Renal cortical epithelial cell (primary cell): ENCODE measurements at places on chromosomes 12 and 14. TPM values are rescaled to one million over a fixed set of nuclear protein-coding genes. Genes with fewer than 3 reads are reported as not detected.

Gene AP4S1
- total RNA-seq: 4.0 and 5.2 TPM in 2 replicates

Gene IAPP
- total RNA-seq: not detected in 2 replicates

Gene CYP46A1
- 0.50 TPM in 1 of 2 replicates, not detected in the other for total RNA-seq

Gene FOXN4
- not detected in 2 replicates for total RNA-seq

Gene GUCY2C
- not detected in 2 replicates for total RNA-seq

Gene MANSC4
- total RNA-seq: not detected in 2 replicates

DNA sequence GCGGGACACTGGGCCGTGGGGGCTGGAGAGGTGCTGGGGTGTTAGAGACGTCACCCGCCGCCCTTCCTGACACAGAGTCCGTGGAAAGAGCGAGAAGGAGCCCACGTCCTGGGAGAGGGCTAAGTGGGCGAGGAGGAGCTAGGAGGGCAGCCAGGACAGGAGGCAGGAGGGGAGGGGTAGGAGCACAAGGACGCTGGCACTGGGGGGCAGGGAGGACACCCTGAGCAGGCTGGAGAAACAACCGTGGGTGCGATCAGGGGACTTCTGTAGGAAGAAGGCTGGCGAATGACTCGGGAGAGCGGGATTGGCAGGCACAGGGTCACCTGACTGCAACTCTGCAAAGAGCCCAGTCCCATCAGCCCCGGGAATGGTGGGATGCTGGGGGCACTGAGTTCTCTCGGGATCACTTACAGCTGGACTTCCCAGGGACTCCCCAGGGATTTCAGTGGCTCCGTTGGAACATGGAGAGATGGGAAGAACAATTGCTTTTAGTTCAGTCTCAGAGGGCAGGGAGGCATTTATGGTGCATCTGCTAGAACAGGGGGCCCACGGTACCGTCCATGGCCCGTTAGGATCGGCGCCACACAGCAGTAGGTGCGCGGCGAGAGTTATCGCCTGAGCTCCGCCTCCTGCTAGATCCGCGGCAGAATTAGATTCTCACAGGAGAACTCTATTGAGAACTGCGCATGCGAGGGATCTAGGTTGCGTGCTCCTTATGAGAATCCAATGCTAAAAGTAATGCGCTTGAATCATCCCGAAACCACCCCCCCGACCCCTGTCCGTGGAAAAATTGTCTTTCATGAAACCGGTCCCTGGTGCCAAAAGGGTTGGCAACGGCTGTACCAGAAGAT lies 24.3 kb downstream of the UBR7 start:
- peak; percentile 52 for DNase-seq

- DNase-seq: no peak
Observed at GRCh38 chr14:84025106-84026012, 1504.6 kb upstream of the FLRT2 start.

DNA sequence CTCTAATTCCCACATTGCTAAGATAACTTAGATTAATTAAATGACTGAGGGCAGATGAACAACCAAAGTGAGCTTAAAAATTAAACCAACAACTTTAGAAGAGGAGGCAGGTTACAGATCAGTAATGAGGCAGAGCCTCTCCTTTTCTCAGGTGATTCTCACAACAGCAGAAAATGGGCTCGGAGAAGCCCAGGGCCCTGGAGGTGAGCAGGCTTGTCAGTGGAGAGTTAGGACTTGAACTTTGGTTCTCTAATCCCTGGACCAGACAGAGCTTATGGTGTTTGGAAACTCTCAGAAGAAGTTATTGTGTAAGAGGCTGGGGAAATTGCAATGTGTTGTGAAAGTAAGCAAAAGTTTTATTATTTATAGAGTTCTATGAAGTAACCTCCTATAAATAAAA lies 2.8 kb downstream of the TRHDE start:
- peak; percentile 85 for DNase-seq

DNA sequence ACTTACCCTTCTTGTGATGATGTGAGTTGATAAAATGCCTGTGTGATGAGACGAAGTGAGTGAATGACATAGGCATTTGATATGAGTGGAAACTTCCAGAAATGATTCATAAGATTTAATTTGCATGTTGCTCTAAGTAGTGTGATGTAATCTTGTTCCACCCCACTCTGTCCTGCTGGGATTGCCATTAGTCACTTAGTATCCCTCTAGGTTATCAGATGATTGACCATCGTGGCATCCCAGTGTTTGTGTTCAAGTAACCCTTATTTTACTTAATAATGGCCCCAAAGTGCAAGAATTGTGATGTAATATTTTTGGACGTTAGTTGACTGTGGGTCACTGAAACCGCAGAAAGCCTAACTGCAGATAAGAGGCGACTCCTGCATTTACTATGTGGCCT lies 214.4 kb upstream of the DIO2 start:
- DNase-seq: peak; percentile 87

- no peak for DNase-seq
Observed at GRCh38 chr12:99250091-99250490, 397.5 kb upstream of the GARIN6 start.

DNA sequence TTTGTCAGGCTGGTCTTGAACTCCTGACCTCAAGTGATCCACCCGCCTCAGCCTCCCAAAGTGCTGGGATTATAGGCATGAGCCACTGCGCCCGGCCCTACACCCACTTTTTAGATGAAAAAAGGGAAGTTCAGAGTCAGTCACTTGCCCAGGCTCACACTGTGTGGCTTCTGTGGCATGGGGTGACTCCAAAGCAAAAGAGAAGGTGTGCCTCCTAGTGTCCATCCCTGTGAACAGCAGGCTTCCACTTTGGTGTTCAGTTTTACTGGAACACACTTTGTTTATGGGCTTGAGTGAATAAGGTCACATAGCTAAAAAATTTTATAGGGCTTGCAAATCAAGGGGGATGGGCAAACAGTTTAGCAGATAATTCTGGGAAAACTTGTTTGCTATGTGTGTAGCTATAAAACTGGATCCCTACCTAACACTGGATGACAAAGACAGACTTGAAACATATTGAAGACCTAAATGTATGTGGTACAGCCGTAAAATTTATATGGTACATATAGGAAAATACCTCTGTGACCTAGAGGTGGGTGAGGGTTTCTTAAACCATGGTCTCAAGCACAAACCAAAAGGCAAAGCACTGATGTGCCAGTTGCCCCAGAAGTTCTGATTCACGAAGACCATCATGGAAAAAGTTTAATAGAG lies 54.9 kb downstream of the EID3 start:
- peak; percentile 53 for DNase-seq

DNA sequence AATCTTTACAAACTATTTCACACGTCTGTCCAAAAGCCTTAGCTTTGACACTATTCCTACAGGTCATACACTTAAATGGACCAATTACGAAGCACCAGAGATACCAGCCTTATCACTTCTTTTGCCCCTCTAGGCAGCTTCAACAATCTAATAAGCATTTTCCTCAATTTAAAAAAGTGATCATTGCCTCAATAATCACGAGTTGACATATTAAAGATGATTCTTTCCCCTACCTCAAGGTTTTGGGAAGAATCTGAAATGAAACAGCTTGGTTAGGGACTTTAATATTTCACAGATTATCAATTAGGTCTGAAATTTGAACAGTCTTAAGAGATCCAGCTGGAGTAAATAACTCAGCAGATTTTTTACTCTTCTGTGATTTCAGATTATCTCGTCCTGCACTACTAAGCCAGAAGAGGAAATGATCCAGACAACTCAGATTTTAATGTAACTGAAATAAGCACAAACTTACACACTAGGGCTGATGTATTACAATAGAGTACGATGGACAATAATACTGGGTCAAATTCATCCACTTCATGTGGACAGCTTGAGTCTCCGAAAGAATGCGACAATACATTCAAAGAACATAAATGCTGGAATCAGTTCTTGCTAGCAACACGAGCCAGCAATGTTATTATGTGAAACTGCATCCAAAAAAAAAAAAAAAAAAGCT lies 15.9 kb downstream of the UBE2N start:
- DNase-seq: no peak

DNA sequence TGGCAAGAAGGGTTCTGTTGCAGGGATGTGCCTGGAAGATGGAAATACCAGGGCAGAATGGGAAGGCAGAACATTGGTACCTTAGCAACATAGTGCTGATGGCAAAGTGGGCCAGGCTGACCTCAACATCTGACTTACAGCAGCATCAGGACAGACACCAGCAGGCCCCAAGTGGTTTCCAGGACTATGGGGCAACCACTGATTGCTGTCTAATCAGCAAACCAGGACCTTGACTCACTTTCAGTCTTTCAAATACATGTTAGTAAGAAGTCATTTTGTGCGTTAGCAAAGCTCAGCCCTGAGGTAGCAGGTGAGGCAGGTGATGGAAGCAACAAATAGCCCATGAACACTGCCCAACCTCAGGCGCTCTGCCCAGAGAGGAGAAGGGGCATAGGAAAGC lies 4.7 kb upstream of the SPTSSA start:
- DNase-seq: no peak

DNA sequence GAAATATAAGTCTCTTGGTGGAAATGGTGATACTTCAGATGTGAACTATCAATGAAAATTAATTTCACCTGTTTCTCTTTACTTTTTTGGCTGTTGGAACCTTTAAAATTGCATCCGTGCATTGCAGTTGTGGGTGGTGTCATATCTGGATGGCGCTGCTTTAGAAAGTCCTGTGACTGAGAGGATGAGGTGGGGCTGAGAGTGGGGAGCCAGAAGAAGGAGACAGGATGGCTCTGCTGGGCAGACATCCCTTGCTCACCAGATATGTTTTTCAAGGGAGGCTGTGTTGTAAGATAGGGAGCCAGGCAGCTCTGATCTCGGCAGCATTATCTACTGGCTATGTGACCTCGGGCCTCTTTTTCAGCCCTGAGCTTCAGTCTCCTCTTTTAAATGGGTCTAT lies 12.7 kb downstream of the ASB2 start:
- no peak for DNase-seq

GRCh38 chr12:4997939-4998338 lies 45.7 kb upstream of the KCNA5 start:
- peak; percentile 73 for DNase-seq

- DNase-seq: peak; percentile 81
Observed at GRCh38 chr14:72961579-72962335, 35.5 kb downstream of the DCAF4 start.

DNA sequence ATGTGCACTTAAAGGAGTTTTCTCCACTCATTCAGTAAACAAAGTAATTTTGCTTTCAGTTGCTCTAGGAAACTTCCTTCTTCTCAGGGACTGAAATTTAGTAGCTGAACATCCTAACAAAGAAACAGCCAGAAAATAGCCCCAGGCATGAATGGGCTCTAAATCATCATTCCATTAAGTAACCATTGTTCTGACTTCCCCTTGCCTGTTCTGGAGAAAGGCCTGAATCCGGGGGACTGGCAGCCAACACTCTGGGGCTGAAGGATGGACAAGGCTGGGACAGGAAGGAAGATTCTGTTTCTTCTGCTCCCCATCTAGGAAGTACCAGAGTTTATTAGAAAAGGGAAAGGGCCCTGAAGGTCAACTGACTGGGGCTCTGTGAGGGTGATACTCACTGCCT lies 104.5 kb downstream of the ESRRB start:
- no peak for DNase-seq

DNA sequence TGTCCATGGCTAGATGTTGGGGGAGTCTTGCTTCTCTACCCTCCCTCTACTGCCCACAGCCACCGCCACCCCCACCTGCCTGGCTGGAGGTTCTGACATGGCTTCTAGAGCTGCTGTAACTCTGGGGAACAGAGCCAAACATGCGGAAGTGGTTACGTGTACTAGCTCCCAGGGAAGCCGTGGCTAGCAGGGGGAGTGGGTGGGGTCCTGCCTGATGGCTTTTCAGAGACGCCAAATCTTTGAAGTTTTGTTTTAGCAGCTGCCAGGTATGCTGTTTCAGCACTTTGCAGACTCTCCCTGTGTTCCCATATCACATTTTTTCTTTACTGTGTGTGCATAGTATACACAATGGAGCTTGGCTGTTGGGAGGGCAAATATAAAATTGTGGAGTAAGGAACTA lies 150.3 kb downstream of the TGFB3 start:
- peak; percentile 45 for DNase-seq

DNA sequence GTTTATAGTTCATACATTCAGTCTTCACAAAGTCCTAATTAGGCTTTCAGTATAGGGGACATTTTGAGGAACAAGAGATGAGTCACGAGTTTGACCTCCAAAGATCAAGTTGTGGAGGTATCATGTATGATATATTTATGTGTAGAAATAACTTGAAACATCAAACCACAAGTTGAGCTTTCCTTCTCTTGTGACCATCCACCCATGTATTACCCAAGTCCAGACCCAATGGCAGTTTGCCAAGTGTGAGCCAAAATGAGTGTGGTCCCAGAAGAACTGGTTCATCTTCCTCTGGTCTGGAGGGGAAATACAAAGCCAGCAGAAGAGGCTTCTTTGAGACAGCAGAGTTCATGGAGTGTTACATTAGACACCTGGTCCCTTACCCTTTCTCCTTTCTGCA lies 104.9 kb downstream of the ATP23 start:
- no peak for DNase-seq

DNA sequence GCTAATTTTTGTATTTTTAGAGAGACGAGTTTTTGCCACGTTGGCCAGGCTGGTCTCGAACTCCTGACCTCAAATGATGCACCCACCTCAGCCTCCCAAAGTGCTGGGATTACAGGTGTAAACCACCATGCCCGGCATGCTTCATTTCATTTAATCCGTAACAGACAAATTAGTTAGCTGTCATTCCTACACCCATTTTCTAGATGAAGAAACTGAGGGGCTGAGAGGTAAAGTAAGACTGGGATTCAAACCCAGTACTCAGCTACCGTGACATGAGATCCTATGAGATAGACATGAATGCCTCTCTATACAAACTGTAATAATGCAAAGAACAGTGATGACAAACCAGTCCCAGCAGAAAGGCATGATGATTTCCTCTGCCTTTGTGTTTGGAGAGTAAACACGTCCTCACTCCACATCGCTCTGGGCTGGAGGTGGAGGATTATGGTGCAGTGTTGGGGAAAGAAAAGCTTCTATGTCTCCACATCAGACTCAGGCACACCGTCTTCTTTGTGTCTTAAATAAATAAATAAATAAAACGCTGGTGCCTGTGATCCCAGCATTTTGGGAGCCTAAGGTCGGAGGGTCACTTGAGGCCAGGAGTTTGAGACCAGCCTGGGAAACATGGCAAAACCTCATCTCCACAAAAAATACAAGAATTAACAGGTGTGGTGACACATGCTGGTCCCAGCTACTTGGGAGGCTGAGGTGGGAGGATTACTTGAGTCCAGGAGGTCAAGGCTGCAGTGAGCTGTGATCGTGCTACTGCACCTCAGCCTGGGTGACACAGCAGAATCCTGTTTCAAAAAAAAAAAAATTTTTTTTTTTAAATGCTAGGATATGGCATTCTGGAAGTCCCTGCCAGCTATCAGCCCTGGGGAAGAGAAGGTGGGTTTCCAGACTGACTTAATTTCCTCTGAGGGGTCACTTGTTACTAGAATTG lies 10.5 kb downstream of the VSX2 start:
- DNase-seq: no peak

DNA sequence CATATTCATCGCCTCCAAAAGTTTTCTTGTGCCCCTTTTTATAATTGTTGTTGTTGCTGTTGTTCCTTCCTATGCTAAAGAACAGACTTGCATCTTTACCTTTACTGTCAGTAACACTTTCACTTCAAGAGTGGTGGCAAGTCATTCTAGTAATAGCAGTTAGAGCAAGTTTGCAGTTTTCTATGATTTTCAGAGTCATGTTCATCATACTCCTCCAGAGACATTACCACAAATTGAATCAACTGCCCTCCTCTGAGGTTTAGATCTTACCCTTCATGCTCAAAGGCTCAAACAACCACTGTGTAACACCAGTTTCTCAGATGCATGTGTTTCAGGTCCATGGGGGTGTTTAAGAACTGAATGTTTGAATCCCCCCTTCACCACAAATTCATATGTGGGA lies 763.4 kb downstream of the LRFN5 start:
- no peak for DNase-seq
